NCI-H1105 (cell line): ENCODE measurements at places on chromosomes 7 and 10.

- no peak for DNase-seq
Measured at GRCh38 chr10:70541736-70542564, 60.6 kb downstream of the PRF1 start.

DNA sequence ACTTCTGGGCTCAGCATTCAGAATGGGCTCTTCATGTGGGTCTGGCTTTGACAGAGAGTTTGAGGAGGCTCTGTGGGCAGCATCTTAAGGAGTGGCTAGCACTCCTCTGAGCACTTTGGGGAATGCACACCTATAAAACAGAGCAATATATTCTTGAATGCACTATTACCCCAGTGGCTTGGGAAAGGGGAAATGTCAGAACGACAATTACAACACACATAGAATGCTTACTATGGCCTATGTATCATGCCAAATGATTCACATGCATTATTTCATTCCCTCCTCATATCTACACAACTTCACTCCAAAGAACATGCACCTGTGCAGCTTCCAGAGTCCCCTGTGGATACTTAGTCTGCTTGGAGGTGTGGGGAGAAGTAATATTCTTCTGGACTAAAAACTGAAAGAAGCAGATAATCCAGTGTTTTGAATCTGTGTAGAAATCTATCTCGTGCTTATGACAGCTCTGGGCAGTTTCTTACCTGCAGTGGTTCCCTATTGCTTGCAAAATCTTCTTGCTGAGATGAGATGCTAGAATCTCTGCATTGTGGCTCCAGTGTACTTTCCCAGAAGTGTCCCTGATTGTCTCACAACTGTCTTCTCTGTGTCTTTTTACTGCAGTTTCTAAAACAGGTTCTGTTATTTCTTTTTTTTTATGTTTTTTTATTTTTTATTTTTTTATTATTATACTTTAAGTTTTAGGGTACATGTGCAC lies 5.5 kb upstream of the MGAM start:
- DNase-seq = no peak

- DNase-seq = no peak
Measured at GRCh38 chr7:69527706-69528105, 70.6 kb upstream of the AUTS2 start.

GRCh38 chr7:13538669-13539068 lies 450.8 kb downstream of the ETV1 start:
- no peak for DNase-seq

DNA sequence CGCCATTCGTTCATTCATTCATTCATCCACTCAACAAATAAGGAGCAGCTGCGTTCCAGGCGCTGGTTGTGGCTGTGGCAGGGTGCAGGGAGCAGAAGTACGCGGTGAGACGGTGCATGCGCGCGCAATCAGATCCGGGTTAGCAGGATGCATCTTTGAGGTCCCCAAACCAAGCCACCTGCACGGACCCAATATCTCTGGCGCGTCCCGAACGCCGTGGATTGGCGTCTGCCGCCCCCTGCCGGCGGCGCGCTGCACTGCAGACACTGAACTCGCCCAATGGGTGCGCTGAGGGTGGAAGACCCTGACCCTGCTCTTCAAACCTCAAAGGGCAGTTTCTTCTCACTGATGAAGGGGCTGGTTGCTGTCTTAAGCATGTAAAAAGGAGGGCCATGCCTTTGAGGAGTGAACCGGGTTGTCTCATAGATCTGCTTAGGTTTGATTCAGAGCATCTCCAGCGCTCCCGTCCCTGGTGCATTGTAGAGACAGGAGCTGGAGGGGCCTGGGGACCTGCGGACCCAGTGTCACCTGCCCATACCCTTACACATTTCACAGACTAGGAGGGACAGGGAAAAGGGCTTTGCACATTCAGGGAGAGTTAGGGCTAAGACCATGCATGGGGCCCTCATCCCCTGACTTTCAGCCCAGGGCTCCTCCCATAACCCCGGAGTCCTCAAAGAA lies 102.5 kb downstream of the RAMP3 start:
- no peak for DNase-seq

DNA sequence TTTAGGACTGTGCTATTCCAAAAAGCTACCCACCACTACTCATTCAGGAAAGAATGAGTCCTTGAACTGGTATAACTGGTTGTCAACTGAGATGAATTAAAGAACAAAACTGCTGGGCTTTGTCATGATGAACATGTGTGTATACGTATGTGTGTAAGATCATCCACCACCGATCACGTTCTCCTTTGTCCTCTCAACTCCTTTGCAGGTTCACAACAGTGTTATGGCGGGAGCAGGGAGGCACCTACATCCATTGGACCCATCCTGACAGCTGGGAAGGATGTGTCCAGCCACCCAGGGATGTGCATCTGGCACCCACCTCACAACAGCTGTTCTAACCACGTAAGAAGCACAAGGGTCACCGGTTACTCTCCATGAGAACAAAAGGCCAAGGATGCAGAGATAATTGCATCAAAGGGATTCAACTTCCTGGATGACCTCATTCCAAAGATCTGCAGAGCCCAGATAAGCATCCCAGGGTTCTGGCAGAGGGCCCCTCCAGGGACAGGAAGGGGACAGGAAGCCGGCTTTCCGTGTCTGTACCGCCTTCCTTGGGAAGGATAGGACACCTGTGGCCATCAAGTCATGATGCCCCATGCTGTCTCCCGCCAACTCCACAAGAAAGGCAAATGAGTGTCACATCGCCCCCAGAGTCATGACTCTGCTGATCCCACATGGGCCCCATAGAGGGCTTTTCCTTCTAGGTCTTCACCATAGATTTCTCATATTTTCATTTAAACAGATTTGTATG lies 66.1 kb downstream of the STEAP1B start:
- no peak for DNase-seq

DNA sequence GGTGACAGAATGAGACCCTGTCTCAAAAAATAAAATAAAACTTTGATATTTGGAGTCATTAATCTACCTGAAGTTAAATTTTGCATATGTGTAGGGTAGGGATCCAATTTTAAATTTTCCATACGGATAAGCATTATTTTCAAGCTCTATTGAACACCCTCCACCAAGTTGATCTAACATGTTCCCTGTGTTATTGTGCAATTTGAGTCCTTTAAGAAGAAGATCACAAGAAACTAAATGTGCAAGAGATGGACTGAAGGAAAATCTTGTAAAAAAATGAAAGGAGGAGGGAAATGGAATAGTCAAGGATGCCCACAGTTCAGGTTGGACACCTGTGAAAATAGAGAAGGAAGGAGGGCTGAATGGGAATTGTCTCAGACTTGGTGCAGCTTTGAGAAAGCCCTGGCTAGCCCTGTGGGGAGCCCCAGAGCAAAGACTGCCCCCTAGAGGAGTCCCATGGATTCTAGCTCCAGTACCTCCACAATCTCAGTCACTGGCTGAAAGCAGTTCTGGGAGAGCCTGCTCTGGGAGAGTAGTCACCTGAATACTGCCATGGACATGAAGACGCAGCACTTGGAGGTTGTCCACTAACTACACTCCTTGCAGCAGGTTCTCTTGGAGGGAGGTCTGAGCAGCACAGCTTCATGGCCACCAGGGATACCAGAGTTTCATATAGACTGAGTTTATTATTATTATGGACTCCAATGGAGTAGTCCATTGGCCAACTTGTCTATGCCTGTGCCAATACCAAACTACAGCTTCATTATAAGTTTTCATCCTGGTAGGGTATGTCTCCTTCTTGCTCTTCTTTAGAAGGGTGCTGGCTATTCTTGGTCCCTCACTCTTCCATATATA lies 5.7 kb upstream of the TIAL1 start:
- DNase-seq = no peak

GRCh38 chr10:53744176-53744575 lies 971.6 kb upstream of the MBL2 start:
- DNase-seq = no peak

DNA sequence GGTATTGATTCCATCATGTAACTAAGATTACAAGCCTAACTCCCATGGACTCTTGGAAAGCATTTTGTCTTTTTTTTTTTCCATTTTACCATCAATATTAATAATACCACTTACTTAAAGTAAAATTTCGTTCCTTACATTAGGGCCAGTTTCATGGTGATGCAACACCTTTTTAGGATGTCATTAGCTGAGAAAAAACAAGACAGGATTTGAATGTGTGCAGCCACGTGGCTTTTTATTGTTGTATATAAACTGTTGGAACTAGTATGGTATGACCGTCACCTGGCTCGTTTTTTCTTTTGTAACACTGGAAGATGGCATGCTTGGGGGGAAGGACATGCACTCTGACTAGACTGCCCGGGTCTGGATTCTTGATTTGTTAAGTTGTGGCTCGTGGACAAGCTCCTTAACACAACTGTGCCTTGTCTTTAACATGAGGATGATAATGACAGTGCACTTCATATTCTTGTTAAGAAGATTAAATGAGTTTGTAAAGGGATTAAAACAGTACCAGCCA lies 42.1 kb downstream of the ARHGAP21 start:
- no peak for DNase-seq

- no peak for DNase-seq
Measured at GRCh38 chr7:44883961-44884620, 1.2 kb downstream of the PURB start.

DNA sequence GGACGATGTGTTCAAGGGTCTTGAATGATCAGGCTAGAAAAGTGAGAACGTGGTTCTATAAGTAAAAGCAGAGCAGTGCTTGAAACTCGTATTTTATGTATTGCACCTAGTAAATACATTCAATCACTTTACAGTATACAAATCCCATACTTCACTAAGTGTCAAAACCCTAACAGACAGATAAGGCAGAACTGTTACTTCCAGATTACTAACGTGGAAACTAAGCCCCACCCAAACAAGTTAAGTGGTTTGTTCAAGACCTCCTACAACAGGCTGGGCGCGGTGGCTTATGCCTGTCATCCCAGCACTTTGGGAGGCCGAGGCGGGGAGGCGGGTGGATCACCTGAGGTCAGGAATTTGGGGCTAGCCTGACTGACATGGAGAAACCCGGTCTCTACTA lies 9.2 kb upstream of the MYO1G start:
- DNase-seq = no peak

GRCh38 chr10:55822096-55822495 lies 539.0 kb downstream of the ZWINT start:
- no peak for DNase-seq

DNA sequence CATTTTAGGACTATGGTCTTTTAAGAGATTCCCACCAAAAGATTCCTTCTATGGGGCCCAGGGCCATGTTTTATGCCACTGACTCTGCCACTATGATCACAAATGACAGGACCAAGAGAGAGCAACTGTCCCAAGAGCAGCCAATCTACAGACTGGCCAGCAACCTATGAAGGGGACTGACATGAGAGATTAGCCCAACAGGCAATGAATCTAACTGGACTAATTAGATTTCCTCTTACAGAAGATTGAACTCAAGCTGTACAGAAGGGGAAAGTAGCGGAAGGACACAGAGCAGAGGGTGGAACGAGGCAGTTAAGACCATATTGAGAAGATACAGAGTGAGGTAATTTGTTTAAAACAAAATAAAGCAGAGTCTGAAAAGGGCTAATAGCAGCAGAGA lies 25.8 kb downstream of the ZNF800 start:
- no peak for DNase-seq

- peak; percentile 32 for DNase-seq
Measured at GRCh38 chr10:101012525-101013364, 13.1 kb downstream of the LZTS2 start.

DNA sequence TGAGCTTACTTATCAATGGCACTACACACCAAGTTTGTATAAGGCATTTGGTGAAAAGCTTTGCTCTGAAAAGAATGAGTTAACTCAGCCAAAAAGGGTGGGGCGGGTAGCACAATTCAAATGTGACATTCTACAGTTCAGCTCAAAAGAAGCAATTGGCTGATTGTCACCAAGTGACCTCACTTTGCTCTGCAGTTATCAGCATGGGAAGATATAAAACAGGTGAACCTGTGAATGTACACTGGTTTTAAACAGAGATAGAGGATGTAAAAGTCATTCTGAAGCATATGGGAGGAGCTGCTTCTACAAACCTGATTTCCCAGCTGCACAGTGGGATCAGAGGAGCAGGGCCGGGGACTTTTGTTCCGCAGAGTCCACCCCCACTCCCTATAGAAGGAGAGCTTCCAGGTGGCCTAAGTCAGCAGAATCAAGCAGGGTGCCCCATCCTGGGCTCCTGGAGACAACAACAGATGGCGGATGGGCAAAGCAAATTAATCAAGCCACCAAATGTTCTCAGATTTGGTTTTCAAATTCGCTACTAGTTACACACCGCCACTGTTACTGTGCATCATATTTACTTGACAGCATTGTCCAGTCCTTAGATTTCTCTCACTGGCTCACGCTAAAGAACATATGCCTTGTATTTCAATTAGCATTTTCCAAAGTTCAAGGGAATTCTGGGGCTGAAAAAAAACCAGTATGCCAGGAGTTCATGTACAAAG lies 27.5 kb upstream of the NPVF start:
- no peak for DNase-seq

- no peak for DNase-seq
Measured at GRCh38 chr7:117192108-117192507, 130.8 kb downstream of the WNT2 start.

GRCh38 chr7:88115816-88116215 lies 104.0 kb downstream of the SRI start:
- no peak for DNase-seq

GRCh38 chr10:125096371-125096770 lies 64.0 kb downstream of the CTBP2 start:
- DNase-seq = no peak

DNA sequence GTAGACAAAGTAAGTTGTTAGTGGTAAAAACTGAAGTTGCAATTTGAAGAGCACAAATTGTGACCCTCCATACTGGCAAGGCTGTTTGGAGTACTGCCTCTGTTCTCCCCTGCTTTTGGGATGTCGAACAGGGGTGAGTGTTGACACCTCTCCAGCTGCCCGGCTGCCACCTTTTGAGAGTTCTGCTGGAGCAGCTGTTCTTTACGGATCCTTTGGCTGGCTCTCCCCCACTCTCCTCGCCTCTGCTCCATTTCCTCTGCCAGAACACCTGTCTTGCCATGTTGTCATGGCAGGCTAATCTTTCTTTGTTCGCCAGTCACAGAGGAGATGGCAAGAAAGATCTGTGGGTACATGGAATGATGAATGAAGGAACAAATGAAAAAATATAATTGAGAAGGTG lies 34.9 kb downstream of the INSYN2A start:
- DNase-seq = peak; percentile 2

GRCh38 chr7:114852293-114852692 lies 69.6 kb upstream of the MDFIC start:
- DNase-seq = no peak

- DNase-seq = no peak
Measured at GRCh38 chr7:99975782-99976521, at the start of gene AZGP1. Gene AZGP1 (minus strand): TSS chr7:99976031. CDS start chr7:99976020, 11 bp downstream.

DNA sequence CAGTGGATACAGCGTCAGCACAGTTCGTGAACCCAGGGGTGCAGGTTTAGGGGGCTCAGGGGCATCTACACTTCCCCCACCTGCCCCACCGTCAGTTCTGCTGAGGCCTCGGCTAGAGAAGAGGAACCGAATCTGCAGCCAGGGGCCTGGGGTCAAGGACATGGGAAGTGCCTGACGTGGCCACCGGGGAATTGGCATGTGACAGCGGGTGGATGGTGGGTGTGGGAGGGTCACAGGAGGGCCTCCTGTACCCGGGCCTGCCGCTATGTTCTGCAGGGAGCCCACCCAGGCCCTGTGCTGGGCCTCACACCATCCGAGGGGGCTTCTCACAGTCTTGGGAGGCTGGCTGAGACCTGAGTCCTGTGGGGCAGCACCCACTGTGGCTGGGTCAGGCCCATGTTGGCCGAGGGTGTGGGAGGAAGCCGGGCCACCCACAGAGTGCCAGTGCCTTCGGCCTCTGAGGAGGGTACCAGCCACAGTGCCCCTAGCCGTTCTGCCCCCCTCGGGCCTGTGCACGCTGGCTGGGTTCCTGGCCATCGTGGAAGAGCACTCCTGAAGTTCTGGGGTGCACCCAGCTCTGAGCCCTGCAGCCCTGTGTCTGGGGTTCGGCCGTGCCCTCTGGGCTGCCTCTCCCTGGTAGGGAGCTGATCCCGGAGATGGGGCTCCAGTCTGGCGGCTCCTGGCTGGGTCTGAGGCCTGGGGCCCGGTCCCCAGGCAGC lies 5.9 kb downstream of the TTYH3 start:
- DNase-seq = no peak
